Activated T-helper 1 cell treated with anti-CD3 and anti-CD28 coated beads, Interleukin-2, amount 50 U/mL, for 16 hours (primary cell): ENCODE measurements at places on chromosomes 11 and 22.

- no peak for DNase-seq
These were observed 32.2 kb upstream of the OR4B1 start for GRCh38 chr11:48184452-48184851.

DNA sequence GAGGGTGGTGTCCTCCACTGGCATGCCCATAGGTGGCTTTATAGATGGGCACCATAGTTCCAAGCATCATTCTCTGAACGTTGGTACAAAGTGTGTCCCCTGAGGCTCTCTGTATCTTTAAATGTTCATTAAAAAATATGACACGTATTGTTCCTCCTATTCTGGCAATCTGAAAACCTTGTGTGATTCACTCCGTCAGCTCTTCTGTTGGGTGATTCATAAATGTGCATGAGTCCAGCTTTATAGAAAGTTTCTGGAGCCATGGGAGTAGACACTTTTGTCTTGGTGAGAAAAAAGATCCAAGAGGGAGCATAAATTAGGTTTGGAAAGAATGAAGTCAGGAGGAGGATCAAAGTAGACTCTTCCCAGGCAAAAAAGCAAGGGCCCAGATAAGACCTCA is 728.8 kb downstream of the NELL1 start:
- DNase-seq: no peak

GRCh38 chr11:19359221-19360000 is 118.7 kb upstream of the E2F8 start:
- no peak for DNase-seq

DNA sequence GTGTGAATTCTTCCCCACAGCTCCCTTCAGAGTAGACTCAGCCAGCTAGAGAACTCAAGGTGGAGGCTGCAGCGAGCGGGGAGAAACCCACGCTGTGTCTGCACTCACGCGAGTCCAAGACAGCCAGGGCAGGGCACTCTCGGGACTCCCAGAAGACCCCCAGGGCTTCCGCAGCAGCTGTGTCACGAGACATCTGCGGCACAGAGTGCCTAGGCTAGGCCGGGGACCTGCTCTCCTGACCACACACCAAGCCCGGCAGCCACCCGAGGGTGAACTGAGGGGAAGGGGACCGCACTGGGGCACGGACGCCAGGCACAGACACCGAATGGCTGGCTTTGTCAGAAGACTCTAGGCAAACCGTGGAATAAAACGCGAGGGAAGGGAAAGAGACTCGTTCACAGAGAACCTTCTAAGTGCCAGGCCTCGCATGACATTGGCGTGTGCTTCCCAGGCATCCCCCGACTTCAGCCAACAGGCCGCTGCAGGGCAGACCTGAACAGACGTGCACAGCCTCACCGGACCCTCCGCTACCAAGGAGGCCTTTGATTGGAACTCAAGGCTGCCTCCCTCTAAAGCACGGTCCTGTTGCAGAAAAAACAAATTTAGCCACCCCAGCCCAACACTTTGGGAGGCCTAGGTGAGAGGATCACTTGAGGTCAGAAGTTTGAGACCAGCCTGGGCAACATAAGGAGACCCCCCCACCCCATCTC is 18.2 kb upstream of the MOB2 start:
- no peak for DNase-seq
